ENCODE measurements at places on chromosomes 5 and 9.

- DNase-seq, result no peak
Measured at GRCh38 chr5:59256331-59256730, 637.2 kb downstream of the PDE4D start.

GRCh38 chr5:171776770-171777759 lies 8.6 kb upstream of the SMIM23 start:
- no peak for DNase-seq

GRCh38 chr5:64269164-64269563 lies 103.5 kb downstream of the RNF180 start:
- DNase-seq, result no peak

GRCh38 chr9:101736717-101737116 lies 1.7 kb downstream of the GRIN3A start:
- DNase-seq, result peak; percentile 53

GRCh38 chr5:82720213-82721086 lies 356.7 kb downstream of the TMEM167A start:
- no peak for DNase-seq

- DNase-seq, result no peak
Measured at GRCh38 chr5:143135832-143136551, 267.5 kb downstream of the NR3C1 start.

DNA sequence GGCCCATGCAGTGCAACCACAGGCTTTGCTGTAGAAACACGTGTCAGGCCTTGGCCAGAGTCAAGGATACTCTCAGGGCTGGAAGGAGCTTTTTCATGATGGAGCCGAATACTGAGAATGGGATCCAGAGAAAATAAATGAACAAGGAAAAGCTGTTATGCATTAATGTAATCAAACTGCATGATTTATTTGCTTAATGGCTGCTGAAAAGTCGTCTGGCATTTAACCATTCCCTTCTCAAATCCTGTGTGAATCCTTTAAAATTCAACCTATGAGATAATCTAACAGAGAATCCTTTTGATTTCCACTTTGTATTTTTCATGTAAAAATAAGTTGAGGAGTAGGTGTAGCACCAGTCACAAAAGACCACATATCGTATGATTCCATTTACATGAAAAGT lies 24.1 kb upstream of the GNA14 start:
- no peak for DNase-seq

DNA sequence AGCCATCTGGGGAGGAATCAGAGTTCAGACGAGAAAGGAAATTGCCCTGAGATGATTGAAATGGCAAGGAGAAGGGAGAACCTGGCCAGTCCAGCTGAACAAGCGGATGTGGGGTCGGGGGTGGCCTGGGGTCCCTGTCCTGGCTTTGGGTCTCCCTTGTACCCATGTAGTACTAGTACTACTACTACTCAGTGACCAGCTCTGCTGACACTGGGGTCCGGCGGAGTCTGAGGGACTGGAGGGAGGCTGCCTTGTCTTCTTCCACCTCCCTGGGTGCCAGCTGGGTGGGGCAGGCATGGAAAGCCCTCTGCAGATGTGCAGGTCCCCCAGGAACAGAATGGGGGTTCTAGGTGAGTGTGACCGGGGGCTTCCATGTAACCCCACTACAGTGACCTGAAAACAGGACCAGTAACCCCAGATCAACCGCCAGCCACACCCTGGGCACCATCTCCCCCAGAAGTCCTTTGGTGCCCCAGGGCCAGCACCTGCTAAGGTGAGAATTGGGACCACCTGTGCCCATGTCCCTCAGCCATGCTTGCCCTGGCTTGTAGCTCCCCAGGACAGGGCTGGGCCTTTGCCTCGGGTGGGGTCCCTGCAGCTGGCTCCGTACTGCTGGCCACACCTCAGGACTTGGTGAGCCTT lies 89.1 kb upstream of the COL5A1 start:
- DNase-seq, result no peak

DNA sequence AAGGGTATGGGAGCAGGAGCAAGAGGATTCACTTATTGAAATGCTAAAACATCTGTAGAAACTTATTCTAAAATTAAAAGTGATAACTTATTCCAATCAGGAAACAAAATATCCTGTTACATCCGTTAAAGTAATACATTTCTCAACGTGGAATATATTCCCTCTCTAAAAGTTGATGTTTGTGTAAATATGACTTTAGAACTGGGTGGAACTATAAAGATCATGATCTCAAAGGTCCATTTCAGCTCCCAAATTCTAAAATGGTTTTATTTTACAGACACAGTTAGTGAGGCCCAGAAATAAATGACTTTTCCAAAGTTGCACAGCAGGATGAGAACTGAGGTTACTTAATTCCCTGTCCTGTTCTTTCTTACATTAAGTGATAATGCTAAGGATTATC lies 21.1 kb downstream of the ISOC1 start:
- DNase-seq, result no peak

DNA sequence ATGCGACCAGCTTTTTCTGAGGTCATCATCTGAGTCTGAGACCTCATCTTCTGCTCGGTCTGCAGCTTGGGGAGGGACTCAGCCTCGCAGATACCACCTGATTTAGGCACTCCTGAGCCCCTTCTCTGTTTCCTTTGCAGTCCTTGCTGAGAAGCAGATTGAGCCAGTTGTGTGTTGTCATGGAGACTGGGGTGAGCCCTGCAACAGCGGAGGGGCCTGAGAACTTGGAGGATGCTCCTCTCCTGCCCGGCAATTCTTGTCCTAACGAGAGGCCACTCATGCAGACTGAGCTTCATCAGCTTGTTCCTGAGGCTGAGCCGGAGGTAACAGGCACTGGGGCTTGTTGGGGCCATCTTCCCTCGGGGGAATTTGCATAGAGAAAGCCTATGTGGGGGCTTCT lies 19.2 kb downstream of the TEX53 start:
- DNase-seq, result no peak

DNA sequence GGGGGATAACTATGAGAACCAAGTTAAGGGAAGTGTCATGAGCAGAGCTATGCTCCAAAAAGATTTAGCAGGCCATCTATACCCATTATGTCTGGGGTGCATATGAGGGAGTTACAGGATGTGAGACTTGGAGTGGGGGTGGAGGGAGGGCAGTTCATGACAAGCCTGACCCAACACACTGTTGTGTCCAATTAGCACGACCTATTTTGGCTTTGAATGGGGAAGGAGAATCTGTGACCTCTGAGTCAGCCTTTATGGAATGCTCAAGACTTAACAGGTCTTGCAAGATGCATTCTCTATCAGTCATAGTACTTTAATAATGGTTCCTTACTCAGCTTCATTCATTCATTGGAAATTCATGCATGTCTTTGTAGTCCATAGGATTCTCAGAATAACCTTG lies 71.7 kb downstream of the GRIA1 start:
- DNase-seq, result no peak

DNA sequence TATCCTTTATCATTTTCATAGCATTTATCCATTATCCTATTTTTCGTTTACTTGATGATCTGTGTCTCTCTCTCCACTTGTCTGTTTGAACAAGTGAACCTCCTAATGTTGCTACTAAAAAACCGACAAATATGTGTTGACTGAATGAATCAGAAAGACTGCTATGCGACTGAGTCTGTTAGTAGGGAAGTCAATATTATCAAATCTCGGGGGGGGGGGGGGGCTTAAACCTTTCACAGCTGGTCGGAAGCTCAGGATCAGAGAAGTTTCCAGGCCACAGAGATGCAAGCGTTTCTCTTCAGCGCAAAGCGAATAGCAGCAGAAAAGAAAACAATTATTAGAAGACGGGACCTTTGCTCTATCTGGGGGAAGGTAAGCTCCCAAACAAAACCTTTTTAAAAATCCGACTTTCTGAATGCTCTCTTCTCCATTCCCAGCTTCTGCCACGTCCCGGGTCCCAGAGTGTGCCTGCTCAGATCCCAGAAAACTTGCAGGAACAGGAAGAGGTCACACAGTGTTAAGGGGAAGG lies 412 bp downstream of the RIOK2 start:
- no peak for DNase-seq

GRCh38 chr5:98432378-98432777 lies 341.1 kb upstream of the RGMB start:
- no peak for DNase-seq

DNA sequence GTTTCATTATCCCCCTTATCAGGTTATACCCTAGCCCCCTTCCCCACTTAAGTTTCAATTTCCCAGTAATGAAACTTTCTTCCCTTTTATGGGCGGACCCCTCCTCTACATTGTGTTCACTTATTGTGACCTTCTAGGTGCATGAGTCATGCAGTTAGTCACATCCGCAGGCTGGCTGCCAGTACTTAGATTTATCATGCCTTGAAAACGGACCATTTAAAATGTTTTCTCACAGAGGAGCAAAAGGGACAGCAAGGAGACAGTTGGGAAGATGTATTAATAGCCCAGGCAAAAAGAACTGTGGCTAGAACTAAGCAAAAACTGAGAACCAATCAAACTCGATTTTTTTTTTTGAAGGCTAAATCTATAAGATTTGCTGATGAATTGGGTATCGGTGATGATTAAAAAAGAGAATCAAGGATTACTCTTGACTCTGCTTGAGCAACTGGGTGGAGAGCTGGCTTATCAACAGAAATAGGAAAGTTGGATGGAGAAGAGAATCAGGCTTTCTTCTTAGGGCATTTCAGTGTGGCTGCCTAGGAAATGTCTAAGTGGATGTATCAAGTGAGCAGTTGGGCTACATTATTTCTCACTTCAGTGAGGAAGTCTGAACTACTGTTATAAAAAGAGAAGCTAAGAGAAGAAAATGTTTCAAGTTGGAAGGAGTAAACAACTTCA lies 615.0 kb downstream of the HINT1 start:
- no peak for DNase-seq

- DNase-seq, result no peak
Measured at GRCh38 chr9:27292659-27293405, 4.1 kb downstream of the EQTN start.

DNA sequence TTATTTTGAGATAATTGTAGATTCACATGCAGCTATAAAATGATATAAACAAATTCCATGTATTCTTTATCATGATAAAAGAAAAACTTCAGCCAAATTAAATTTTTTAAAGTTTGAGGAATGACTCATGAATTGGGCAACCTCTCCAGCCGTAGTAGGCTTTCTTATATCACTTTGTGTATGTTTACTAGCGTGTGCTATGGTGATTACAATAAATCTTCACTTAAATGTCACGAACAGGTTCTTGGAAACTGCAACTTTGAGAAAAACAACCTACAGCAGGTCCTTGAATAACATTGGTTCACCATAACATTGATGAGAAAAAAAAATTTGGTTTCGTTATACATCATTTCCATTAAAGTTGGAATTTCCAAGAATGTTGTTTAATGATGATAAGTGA lies 730.9 kb upstream of the TYRP1 start:
- DNase-seq, result no peak

DNA sequence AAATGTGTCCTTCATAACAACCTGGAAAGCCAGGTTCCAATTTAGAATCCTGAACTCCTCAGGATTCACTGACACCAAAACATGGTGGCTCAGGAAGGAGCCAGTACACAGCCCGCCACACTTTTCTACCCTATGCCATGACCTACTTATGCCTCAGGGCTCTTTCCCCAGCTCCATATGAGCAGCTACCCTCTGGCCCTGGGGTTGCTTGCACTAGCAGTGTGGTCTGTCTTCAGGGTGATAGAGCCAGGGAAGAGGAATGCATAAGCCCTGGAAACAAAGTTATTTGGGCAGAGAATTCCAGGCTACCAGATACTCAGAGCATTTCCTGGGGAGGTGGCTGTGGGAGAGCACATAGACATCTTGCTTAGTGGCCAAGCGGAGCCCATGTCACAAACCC lies 15.0 kb upstream of the ECM2 start:
- no peak for DNase-seq

GRCh38 chr5:143148771-143149170 lies 254.7 kb downstream of the NR3C1 start:
- DNase-seq, result no peak

DNA sequence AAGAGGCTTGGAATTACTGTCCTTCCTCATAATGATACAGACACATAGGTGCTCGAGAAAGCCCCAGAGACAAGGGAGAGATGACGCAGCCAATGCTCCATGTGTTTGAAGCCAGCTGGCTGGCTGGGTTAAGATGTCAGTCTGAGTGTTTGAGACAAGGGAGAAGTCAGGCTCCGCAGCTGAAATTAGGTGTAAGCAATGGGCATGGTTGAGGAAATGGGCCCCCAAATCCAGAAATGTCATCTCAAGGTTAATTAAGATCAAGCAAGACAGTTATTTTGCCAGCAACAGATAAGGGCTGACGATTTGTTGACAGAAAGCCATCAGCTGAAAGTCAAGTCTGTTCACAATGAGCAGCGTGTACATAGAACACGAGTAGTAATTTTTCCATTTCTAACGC lies 713.4 kb downstream of the IRX1 start:
- no peak for DNase-seq

DNA sequence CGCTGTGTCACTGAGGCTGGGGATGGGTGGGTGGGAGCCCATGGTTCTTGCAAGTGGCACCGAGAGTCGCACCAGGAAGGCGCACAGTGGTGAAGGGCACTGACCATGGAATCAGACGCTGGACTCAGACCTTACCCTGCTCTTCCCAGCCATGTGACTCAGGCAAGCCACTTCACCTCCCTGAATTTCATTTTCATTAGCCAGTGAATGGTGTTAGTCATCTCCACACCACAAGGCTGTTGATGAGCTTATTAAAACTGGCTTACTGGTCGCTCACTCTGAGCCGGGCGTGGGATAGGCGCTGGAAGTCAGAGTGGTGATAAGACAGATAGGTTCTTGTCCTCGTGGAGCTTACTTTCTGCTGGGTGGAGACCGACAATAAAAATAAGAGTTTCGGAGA lies 25.1 kb downstream of the FGF18 start:
- no peak for DNase-seq

All from mucosa of descending colon (tissue), 3 donors.